Effector CD4-positive, alpha-beta T cell (primary cell): ENCODE measurements at places on chromosomes 7 and 10.

GRCh38 chr10:103884681-103885139, 29.3 kb upstream of the SH3PXD2A start:
- no peak for DNase-seq

GRCh38 chr10:90319188-90319914, 538.5 kb downstream of the HTR7 start:
- DNase-seq = no peak

GRCh38 chr10:97383159-97383558, 18.0 kb downstream of the RRP12 start:
- DNase-seq = no peak

DNA sequence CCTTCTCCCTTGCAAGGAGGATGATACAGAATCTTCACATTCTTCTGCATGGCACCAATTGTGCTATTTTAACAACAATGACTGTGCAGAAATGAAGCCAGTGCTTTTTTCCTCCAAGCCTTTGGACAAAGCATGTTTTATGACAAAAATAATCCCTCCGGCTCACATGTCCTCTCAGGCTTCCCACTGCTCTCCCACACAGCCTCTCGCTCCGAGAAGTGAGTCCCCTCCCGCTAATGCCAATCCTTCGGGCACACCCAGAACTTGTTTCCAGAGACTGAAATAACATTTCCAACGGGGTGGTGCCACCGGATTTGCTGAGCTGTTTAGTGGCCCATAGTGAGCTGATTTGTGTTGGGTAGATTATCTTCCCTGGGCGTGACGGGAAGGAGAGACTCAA, 35.8 kb downstream of the RBM17 start:
- no peak for DNase-seq

- no peak for DNase-seq
These were observed 131.1 kb upstream of the MGMT start for GRCh38 chr10:129335942-129336341.

DNA sequence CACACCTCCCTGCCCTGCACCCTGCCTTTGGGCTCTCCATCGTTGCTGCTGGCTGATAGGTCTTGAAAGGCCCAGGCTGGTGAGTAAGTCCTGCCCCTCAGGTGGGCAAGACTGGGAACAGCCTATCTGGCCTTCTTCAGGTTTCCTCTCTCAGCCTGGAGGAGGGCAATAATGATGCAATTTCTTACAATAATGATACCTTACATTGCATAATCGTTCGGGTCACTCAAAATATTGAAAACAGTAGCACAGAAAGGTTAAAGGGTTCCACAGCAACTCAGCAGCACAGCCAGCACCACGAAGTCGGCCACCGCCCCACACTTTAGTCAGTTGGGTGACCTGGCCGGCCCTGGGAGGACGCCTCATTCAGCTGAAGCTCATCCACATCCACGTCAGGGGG, 16.0 kb upstream of the FAM20C start:
- DNase-seq = no peak

DNA sequence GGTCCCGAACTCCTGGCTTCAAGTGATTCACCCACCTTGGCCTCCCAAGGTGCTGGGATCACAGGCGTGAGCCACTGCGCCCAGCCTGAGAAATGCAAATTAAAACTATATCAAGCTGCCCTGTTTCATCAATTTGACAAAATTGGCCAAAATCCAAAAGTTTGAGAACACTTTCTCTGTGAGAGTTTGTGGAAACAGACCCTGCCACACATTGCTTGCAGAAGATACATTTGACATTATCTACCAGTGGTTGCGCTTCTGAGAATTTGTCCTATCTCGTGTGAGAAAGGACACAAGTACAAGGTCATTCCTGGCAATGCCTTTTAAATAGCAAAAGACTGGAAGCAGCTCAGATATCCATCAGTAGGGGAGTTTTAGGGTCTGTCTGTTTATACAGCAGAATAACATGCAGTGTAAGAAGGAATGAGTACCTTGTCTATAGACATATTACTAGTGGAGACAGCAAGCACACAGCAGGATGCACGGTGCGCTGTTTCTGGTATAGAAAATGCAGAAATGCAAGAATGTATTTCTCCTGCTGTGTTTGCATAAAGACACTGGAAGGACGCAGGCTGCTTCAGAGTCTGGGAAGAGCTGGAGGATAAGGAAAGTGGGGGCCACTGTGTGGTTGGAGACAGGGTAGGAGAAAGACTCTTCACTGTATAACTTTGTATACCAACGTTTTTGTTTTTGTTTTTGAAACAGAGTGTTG, 4.3 kb downstream of the LHPP start:
- DNase-seq = no peak

DNA sequence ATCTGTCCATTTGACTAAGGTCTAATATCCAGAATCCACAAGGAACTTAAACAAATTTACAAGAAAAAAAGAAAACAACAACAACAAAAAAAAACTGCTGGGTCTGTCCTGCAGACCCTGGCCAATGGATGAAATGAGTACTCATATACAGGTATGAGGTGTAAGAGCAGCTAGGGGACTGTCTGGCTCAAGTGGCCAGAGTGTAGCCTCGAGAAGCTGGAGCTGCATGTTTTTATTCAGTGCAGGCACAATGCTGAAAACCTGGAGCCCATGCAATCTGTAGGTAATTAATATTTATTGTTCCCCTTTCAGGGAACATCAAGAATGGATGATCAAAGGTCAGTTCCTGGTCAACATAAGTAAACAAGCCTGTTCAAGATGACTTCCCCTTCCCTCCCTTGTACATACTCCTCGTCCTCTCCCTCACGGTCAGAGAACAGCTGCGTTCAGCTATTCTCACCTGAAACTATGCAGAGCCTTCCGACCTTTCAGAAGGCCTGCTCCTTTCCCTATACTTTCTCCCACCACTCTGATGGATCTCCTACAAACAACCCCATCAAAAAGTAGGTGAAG, 15.5 kb downstream of the CYP2C19 start:
- DNase-seq = no peak

GRCh38 chr7:1541431-1542162, 11.1 kb downstream of the MAFK start:
- no peak for DNase-seq

- DNase-seq = no peak
These were observed 34.8 kb upstream of the SFMBT2 start for GRCh38 chr10:7445474-7446185.

DNA sequence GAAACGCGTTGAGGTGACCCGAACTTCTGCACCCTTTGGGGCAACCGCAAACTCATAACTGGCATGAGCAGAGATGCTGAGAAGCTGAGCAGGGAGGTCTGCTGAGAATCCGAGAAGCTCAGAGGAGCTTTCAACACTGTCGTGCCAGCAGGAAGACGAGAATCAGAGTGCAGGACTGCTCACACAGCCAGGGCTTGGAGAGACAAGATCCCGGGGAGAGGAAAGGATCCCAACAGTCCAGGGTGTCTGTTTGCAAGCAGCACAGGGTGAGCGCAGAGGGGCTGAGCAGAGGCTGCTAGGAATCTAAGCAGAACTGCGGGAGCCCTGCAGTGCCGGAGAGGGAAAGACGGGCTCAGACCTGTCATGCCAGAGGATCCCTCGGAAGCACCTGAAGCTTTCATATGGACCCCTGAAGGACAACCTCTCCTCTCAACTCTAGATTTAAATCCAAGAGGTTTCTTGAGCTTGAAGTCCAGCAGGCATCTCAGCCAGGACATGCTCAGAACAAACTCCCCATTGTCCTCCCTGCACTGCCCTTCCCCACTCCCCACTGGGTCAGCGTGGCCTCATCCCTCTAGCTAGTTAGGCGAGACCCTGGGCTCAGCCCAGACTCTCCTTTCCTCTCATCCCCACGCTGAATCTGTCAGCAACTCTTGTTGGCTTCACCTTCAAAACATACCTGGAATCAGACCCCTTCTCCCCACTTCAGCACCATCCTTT, 40.7 kb downstream of the FOXL3 start:
- no peak for DNase-seq

DNA sequence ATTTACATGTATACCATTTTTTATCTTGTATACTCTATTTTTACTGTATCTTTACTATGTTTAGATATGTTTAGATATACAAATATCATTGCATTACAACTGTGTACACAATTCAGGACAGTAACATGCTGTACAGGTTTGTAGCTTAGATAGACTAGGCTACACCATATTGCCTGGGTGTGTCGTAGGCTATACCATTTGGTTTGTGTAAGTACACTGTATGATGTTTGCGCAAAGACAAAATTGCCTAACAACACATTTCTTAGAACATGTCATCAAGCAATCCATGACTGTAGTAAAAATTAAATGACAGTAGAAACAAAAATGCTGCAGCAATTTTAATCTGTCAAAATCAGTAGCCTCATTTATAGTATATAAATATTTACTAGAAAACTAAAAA, 812.2 kb downstream of the GRM8 start:
- DNase-seq = no peak

DNA sequence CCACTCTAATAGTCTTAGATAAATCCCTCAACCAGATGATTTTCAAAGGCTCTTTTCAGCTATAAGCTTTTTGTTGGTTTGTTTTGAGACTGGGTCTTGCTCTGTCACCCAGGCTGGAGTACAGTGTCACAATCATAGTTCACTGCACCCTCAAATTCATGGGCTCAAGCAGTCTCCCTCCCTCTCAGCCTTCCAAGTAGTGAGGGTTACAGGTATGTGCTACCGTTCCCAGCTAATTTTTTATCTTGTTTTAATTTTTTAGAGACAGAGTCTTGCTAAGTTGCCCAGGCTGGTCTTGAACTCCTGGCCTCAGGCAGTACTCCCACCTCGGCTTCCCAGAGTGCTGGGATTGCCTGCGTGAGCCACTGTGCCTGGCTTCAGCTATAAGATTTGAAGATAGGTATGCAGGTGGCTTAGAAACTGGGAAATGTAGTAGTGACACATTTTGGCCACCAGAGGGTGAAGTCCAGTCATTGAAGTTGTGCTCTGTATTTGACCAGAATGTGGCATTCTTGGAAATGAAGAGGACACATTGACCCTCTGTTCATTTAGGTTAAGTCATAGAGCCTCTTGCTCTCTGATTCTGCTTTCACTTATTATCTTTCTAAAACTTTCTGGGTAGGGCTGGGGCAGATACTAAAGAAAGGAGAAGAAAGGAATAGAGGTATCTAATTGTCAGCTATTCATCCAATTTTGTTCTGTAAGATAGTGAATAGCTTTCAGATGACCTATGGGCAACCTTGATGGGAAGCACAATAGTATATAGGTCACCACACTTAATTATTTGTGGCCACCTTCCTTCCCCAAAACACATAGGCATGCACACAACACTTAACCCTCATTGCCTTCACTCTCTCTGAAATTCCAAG, 36.0 kb downstream of the R3HCC1L start:
- no peak for DNase-seq

GRCh38 chr7:143289421-143289820, 1.3 kb downstream of the CASP2 start:
- no peak for DNase-seq

DNA sequence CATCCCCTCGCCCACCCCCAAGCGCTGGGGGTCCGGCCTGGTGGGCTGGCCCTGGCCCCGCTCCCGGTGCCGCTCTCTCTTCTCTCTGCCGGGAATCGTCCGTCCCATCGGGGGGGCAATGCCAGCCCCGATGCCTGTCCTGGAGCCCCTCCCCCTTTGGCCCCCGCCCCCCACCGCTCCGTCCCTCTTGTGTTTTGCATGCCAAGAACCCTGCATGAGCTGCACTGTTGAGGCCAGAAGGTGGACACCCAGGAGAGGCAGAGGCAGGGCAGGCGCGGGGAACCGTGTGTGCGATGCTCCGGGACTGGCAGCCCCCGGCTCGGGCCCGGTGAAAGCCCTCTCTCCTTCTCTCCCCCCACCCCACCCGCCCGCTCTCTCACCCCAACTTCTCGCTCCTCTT, 22.1 kb upstream of the HSPB1 start:
- no peak for DNase-seq

GRCh38 chr7:50304911-50305582, 531 bp downstream of the IKZF1 start:
- peak; percentile 47 for DNase-seq

DNA sequence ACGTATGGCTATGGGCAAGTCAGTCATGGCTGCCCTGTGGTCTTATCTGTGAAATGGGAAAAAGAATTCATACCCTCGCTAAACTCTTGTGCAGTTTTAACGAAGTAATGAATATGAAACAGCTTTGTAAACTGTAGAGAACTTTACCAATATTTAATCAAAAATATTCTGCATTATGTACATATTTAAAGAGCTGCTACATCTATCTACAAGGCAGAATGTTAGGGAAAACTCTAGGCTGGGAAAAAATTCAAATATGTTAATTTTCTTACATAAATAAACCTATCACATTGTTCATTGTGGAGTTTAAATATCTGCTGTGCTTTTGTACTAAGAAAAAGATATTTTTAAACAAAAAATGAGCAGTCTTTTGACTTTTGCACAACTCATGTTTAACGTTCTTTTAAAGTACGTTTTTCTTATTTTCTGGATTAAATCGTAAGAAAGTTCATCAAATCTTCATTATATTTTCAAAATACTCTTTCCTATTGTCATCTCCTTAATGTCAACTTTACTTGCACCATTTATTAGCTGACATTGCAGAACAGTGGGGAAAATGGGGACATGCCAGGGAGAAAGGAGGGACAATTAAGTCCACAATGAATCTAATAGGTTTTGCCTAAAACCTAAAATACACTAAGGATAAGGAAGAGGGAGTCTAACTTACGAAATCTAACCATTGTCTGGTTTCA, 57.5 kb downstream of the ICA1 start:
- no peak for DNase-seq

DNA sequence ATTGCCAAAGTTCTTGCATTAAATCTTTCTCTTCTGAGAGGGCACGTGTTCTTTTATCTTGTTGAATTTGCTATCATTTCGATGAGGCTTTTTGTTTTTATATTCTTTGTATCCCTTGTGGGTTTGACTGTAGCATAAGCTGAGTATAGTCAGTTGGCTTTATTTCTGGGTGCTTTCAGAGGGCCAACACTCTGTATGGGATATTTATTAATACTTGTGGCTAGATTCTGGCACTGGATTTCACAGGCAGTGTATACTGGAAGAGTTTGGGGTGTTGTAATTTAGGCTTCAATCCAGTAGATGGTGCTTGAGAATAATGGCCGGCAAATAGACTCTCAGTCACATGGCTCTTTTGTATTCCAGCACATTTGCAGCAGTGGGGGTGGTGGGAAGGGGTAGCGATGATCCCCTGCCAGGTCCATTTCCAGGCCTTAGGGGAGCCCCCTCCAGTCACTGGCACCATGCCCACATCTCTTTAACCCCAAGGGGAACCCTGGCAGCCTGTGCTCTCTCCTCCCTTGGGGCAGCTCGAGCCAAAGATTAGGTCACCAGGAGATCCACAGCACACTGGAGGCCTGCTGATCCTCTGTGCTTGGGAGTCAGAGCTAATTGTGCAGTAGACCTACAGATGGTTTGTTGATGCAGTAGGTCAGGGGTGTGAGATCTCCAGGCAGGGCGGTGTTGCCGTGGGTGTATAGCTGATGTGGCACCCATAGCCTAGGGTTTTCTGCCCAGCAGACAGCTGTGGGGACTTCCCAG, 81.8 kb downstream of the PTPN20 start:
- DNase-seq = no peak

DNA sequence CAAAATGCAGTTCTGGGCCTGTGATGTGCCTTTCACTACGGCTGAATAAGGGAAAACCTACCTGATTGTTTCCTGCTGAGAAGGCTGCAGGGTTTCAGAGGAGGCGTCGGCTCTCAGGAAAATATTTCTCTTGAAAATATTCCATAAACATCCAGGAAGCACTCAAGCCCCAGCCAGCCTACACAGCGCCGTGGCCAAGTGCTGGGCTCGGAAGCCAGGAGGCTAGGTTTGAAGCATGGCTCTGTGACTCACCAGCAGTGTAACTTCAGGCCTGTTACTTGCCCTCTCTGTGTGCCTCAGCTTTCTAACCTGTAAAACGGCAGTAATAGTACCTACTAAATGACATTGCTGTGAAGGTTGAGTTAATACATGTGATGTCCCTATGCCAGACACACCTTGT, 399.1 kb downstream of the GATA3 start:
- no peak for DNase-seq
